IgD-negative memory B cell (primary cell): ENCODE measurements at places on chromosomes 2 and 18. TPM values are rescaled to one million over a fixed set of nuclear protein-coding genes. Genes with fewer than 3 reads are reported as not detected.

Gene SNTG2
- not detected for polyA plus RNA-seq

Gene ELOA2
- polyA plus RNA-seq = not detected

Gene RAB6C
- not detected for polyA plus RNA-seq

Gene SCN2A
- polyA plus RNA-seq = 0.06 TPM

Gene VIL1
- polyA plus RNA-seq = 0.28 TPM

Gene CFAP65
- not detected for polyA plus RNA-seq
